SW 1271 (cell line): ENCODE measurements at places on chromosomes 5 and 9.
A peak's percentile ranks its signal among the peaks of the same experiment; 100 is the strongest.

GRCh38 chr5:32210151-32210550 lies 36.0 kb upstream of the GOLPH3 start:
- no peak for DNase-seq

DNA sequence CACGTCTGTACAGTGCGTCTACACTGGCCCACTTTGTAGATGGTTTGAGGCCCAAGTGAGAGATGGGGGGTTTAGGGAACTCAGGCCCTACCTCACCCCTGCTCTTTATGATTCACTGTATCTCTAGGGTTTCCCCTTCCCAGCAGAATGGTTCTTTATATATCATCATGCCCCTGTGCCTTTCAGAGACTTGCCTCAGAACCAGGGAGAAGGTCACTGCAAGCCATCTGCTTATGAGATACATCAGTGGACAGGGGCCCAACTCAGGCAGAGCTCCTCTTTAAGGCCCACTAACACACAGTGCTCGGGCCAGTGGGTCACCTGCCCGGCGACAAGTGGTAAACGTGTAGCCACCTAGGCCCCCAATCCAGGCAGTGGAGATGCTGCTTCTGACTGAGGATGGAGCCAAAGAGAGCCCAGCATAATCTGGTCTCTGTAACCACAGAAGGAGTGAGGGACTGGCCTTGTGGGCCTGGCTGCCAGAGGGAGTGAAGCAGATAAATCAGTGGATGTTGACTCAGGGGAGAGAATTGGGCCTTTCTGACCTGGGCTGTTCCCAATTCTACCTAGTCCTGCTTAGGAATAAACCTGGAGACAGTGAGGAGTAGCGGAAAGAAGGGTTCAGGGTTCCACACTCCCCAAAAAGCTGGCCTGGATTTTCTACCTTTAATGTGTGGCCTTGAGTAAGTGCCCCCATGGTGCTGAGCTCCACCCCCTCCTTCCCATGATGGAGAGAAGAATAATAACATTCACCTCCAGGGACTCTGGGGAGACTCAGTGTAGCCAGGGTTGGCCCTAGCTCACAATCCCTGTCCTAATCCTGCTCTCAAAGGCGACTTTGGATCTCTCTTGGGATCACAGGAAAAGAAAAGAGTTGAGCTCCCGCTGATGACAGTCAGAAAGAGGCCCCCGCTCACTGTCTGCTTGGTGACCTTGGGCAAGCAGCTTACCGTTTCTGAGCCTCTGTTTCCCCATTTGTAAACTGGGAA lies 2.8 kb upstream of the DUSP1 start:
- DNase-seq: no peak

DNA sequence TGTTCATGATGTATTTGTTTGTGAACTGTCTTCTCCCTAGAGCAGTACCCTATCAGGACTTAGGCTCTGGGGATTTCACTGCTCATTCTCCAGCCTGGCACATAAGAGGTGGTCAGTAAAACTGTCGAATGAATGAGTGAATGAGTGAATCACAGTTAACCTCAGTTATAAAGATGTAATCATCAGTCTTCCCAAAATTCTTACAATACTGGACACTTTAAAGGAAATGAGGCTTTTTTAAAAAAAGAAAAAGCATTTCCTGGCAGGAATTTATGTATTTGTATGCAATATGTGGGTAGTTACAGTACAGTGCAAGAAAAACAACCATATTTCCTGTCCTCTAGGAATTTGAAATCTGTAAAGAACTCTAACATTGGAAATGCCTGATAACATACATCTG lies 59.6 kb downstream of the RAI14 start:
- DNase-seq: no peak

- DNase-seq: no peak
These were observed 58.3 kb upstream of the LARP1 start for GRCh38 chr5:154696891-154697290.

DNA sequence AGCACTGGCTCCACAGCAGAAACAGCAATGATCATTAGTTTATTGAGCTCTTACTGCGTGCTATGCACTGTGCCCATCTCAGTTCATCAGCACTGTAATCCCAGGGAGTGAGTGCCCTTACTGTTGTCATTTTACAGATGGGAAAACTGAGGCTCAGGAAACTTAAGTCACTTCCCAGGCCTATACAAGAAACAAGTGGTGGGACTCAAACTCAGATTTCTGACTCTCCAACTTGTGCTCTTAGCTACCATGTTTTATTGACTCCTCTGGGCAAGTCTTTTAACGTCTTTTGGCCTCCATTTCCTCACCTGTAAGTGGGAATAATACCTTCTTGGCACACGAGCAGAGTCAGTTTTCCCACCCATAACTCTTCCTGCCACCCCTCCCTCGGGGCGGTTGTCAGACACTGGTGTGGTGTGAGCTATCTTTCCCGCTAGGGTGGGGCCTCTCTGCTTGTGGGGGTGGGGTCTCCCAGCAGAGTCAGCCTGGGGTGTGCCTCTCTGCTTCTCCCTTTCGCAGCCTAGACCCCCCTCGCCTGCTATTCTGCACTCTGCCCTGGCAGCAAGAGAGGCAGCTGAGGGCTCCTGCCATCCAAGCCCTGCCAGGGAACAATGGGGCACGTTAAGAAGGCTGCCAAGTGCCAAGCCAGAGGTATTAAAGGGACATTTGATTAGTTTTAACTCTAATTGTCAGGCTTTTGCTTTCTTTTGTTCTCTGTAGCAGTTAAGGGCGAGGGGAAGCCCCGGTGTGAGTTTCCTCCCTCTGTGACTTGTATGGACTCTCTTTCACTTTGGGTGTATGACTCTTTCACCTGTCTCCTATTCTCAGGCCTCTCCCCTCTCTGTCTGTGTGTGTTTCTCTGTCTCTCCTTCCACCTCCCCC lies 12.1 kb downstream of the GALNT10 start:
- no peak for DNase-seq

DNA sequence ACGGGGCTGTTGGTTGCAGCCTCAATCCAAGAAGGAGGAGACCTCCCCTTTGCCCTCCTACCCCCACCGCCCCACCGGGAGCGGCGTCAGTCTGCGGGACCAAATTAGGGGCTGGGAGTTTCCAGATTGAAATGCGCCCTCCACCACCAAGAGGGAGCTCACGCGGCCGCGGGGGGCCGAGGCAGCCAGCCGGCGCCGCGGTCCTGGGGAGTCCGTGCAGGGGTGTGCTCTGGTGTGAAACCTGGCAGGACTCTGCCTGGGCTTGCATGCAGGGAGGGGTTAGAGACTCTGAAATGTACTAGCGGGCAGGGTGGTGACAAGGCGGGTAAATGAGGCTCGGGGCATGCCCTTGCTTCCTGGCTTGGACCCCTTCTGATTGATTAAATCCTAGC lies 989 bp upstream of the FBN2 start:
- DNase-seq: no peak

- DNase-seq: no peak
These were observed 24.1 kb upstream of the CER1 start for GRCh38 chr9:14746626-14747025.

DNA sequence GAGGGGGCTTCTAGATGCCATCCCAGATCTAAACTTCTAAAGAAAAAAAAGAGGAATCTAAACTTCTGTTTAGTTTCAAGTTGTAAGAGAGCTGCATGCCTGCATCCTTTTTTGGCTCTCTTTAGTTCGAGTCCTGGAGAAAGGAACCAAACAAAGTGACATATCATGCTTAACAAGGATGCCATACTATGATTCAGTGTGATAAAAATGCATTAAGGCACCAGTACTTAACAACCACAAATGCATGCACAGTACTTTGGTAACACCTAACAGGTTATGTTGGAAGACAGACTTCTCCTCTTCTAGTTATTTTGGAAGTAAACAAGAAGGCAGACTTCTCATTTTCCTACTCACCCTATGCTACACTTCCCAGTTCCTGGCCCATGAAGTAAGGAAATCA lies 27.3 kb downstream of the NME5 start:
- DNase-seq: no peak

GRCh38 chr9:3793971-3794383 lies 268.2 kb upstream of the RFX3 start:
- DNase-seq: no peak

DNA sequence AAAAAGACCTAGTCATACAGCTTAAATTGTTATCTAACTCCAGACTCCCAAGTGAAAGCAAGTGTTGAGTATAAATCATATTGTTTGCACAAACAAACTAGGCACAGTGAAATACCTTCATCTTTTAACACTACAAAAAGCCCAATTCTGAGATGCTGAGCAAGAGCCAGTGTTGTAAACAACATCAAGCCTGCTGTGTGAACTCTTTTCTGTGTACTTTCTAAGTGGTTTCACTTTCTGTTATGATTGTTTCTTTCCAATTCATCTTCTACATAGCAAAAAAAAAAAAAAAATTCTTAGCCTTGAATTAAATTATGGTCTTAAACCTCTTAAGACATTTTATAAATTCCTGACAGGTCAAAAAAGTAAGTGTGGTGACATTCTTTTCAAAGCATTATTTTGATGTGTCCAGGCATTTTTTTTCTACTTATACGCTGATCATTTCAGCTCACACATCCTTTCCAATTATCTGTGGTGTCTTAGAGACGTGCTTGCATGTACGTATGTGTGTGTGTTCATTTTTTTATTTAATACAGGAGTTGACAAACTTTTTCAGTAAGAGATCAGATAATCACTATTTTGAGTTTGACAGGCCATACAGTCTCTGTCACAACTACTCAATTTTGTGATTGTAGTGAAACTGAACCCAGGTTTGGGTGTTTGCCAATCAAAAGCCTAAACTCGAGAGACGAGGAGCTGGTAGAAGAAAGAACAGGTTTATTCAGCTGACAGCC lies 556.1 kb downstream of the CDH9 start:
- DNase-seq: no peak

DNA sequence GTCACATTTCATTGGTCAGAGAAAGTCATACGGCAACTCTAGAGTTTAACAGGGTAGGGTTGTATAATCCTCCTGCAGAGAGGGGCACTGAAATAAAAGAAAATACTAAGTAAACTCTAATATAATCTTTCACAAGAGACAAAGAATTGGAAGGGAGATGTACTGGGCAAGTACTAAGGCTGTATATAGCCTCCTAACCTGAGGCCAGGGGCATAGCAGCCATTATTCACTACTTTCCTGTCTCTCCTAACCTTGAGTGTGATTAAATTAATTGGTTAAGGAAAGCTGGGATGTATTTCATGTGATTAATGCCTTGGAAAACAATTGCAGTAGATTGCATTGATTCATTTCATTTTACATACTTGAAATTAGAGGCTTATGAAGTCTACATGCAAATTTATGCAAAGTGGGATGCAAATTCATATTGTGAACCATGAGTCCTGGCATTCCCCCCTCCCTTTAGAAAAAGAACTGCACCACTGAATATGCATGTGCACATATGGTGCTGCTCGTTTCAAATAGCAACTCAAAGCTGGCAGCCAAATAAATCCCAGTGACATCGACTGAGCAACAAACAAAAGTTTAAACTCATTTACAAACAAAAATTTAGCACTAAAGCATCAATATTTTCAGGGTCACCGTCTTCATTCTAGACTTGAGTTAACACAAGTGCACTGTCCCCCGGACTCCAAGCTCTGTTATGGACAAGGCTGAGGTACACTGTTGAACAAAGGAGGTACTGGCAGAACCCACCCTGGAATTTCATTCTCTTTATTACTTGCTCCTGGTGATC lies 70.0 kb downstream of the DMAC1 start:
- no peak for DNase-seq

GRCh38 chr5:142981886-142982820 lies 212.0 kb downstream of the ARHGAP26 start:
- DNase-seq: peak; percentile 33

GRCh38 chr5:178058321-178059012 lies 54.9 kb upstream of the N4BP3 start:
- no peak for DNase-seq

DNA sequence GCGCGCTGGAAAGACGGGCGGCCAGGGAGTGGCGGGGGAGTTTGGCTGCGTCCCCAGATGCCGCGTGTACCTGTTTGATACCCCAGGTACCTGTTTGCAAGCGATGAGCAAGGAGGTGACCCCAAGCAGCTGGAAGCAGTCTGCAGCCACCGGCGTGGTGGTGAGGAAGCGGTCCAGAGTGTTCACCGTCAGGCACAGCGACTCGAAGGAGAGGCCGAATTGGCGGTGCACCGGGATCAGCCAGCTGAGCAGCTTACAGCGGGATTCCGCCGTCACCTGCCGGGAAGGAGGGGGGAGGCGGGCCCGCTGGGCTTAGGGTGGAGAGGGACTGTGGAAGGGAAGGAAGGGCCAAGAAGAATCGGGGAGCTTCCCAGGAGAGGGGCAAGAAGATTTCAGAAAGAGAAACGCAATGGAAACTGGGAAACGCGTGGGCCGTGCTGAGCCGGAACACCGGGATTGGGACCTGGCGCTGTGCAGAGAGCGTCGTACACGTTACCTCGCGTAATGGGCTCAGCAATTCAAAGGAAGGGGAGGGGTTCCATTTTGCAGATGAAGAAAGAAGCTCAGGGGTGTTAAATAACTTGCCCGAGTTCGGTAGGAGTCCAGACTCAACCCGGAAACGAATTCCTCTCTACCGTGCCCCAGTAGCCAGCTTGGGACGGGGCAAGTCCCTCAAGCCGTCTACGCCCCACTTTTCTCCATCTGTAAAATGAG lies 980 bp downstream of the CCNO start:
- no peak for DNase-seq

- no peak for DNase-seq
These were observed 58.3 kb upstream of the PLPP1 start for GRCh38 chr5:55593115-55593472.

DNA sequence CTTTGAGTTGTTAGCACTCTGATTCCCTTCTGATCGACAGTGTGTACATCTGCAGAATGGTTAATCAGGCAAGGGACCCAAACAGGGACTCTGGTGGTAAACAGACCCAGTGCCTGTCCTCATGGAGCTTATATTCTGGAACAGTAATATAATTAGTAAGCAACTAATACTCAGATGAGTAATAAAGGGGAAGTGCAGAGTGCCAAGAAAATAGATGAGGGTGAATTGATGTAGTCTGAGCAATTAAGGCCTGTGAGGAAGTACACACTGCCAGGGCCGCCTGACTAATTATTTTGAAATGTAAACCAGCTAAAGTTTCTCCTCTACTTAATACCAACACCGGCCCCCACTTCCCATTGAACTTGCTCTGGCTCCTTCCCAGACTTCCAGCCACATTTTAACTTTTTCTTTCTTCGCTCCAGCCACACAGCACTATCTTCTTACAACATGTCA lies 4.2 kb downstream of the DHX29 start:
- peak; percentile 24 for DNase-seq

- DNase-seq: no peak
These were observed 33.0 kb upstream of the NFIB start for GRCh38 chr9:14346811-14347405.

GRCh38 chr9:18350036-18350435 lies 123.9 kb upstream of the ADAMTSL1 start:
- DNase-seq: no peak

- no peak for DNase-seq
These were observed 4.7 kb upstream of the RECK start for GRCh38 chr9:36031774-36032555.

DNA sequence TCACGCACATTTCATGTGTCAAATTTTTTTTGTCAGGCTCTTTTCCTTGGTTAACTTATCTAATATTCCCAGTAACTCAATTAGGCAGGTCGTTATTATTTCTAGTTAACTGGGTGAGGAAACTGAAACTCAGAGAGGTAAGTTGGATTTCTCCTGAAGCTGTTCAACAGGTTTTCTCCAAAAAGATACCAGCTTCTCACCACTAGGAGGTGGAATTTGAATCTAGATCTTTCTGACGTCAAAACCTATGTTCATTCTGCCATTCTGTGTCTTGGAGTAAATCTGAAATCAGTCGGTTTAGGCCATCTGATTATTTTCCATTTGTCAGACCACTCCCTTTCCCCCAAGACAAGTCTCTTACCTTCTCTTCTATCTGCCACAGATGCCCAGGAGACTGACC lies 572.9 kb downstream of the ACTL7B start:
- DNase-seq: no peak
